Activated naive CD8-positive, alpha-beta T cell treated with anti-CD3 and anti-CD28 coated beads, Interleukin-2, amount 50 U/mL, for 24 hours (primary cell): ENCODE measurements at places on chromosomes 6 and 20.

GRCh38 chr6:24122139-24122538, 3.9 kb upstream of the NRSN1 start:
- DNase-seq = no peak

- DNase-seq = no peak
These were observed 159.1 kb downstream of the PKHD1 start for GRCh38 chr6:51928320-51928719.

GRCh38 chr20:42260184-42260583, 642.0 kb upstream of the CHD6 start:
- no peak for DNase-seq

- no peak for DNase-seq
These were observed 508.1 kb upstream of the FLRT3 start for GRCh38 chr20:14845199-14846160.

- no peak for DNase-seq
These were observed 49.1 kb upstream of the PLCB4 start for GRCh38 chr20:9019833-9020232.

DNA sequence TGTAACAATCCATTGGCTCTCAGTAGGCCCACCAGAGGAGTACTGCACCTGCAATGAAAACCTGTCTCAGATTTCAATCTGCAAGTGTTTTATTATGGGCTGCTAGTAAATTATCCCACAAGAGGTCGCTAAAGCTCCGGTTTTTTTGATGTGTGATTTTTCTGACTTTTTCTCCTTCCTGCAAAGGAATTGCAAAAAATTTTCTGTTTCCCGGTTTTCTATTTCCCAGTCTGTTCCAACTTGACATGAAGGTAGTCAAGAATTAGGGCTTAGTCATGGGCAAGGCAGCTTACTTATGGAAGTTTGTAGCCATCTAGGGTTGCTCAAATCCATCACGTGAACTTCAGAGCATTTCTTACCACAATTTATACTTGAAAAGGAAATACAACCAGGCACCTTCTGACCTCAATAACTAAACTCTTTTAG, 38.5 kb upstream of the AHI1 start:
- peak; percentile 8 for DNase-seq

DNA sequence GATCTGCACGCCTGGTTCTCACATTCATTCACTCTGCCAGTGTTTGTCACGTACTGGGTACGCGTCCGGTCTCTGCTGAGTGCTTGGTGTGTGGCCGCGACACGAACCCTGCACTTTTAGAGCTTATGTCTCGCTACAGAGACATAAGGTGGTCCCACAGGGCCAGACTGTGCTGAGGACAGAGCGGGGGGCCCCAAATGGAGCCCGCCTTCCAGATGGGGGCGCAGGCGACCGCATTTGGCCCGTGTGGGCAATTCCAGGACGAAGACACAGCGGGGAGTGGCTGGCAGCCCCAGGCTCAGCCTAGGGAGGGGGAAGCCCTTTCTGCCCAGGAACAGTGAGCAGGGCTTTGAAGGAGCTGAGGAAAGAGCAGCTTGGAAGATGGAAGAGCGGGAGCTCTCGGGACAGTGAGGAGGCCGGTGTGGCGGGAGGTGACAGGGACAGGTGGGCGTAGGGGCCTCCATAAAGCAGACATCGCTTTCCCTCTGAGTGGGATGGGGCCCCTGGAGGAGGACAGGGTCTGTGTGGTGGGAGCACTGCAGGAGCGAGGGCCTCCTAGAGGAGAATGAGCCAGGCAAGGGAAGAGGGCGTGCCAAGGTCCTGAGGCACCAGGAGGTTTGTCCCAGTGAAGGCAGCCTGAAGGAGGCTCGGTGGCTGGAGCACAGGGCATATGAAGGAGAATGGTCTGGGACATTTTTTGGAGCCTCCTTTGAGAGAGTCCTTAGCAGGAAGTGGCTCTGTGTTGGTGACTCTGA, 7.8 kb upstream of the MTG2 start:
- DNase-seq = no peak

DNA sequence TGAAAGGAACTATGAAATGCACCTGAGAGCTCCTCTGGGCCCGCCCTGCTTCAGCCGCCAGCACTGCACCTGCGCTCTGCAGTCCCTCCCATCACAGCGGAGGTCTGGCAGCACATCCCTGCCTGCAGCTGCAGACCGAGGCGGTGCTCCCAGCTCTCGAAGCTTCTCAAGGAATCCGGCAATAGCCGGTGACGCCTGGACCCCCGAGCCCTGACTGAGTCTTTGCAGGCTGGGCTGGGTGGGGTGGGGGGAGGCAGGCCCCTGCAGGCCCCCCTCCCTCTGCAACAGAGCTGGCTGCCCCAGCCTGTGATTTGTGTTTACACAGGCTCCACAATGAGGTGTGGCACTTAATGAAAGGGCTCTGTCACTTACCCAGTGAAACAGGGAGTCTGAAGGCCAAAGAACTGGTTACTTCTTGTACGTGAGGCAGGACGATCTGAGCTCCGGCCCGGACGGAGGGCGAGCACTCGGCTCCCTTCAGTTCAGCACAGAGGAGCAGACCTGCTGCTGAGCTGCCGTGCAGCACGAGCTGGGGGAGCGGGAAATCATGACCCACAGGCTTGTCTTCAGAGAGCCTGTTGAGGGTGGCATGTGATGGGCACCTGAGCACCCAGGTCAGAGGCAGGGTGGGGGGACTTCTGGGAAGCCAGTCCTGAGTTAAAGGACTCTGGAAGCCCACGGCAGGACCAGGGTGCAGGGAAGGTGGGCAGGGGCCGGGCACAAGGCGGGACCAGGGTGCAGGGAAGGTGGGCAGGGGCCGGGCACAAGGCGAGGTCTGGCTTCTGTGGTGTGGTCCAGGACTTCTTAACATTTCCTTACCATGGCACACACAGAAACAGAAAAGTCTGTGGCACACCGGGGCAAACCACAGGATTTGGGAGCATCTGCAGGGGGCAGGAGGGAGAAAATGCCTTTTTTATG, 192.3 kb upstream of the THBS2 start:
- DNase-seq = no peak

- no peak for DNase-seq
These were observed 11.3 kb downstream of the DIDO1 start for GRCh38 chr20:62914970-62915457.

GRCh38 chr6:161151660-161152526, 122.0 kb downstream of the AGPAT4 start:
- DNase-seq = no peak

- DNase-seq = peak; percentile 46
These were observed 11.5 kb upstream of the TMC2 start for GRCh38 chr20:2524709-2525506.

GRCh38 chr6:70680396-70680795, 12.7 kb downstream of the SMAP1 start:
- no peak for DNase-seq

DNA sequence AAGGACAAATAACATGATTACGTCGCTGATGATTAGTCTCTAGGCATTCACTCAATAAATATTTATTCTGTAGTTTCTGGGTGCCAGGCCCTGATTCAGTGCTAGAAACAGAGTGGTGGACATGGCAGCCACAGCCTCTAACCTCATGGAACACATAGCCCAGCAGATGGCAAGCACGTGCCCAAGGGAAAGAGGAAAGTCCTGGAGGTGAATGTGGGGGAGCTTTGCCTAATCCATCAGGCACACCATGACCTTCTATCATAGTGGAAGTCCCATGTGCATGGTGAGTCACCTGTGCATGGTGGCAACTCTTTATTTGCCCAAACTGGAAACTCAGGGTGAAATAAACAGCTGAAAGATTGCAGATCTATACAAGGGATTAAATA, 143.0 kb upstream of the TNFAIP3 start:
- no peak for DNase-seq

DNA sequence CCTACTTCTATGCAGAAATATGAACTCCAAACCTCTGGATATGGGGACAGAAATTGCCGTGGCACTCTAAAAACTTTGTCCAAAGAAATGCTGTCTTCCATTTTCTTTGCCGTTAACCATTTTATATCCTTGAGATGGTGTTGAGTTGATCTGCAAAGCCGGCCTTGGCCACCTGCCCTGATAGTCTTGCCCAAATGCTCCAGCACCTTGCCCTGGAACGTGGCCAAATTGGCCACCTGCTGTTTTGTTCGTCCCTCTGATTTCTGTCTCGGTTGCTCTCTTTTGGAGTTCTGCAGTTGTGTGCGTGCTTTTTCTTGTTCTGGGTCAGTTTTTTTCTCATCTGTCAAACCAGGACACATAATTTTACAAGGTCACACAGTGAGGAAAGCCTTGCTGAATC, 239.7 kb upstream of the GMDS start:
- no peak for DNase-seq

GRCh38 chr6:112701201-112701600, 354.1 kb downstream of the RFPL4B start:
- no peak for DNase-seq

- no peak for DNase-seq
These were observed 31.6 kb upstream of the GJA10 start for GRCh38 chr6:89862698-89863097.

DNA sequence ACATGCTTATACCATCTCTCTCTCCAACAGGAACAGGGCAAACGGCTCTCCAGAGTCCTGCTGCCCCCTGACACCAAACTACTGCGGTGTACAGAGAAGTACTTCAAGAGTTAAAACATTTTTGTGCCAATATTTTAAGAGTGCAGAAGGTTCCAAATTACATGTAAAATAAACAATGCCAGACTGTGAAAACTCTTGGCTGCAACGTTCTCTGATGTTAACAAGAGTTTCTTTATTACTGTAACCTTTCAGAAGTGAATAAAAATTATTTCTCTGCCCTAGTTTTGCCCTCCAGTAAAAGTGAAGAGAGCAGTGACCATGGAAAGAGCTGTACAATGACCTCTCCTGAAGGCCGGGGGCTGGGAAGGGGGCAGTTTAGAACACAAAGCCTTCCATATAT, 41.4 kb upstream of the FAM83C start:
- no peak for DNase-seq

GRCh38 chr6:74871757-74872156, 334.1 kb downstream of the COL12A1 start:
- DNase-seq = no peak

DNA sequence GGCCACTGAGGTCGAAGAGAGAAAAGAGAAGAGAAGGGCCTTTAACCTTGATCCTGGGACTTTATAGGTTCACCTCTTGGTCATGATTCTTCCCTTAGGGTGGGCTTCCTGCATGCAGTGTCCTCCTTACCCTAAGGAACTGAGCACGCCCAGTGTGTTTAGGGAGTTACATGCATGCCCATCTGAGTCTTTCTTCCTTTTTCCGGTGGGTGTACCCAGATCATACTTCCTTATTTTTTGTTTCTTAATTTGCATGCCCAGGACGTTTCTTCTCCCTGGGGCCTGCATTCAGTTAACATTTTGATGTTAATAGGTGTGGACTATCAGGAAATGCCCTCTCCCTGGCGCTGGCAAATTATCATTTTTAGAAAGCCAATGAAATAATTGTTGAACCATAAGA, 91.5 kb downstream of the HTR1B start:
- no peak for DNase-seq

DNA sequence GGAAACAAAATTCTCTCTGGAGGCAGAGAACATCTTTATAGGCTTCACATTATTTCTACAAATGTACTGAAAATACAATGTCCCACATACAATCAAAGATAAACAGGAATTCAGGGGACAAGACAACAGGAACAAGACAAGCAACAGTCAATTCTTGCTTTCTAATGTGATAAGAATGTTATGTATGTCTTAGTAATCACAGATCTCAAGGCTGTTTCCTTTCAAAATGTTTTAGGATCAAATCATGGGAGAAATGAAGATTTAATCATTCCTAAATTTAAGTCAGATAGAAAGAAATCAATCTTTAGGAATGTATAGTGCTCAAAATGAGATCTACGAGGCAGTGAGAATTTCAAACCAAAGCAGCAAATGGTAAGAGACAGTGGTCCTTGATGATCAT, 32.1 kb downstream of the NEDD9 start:
- no peak for DNase-seq

DNA sequence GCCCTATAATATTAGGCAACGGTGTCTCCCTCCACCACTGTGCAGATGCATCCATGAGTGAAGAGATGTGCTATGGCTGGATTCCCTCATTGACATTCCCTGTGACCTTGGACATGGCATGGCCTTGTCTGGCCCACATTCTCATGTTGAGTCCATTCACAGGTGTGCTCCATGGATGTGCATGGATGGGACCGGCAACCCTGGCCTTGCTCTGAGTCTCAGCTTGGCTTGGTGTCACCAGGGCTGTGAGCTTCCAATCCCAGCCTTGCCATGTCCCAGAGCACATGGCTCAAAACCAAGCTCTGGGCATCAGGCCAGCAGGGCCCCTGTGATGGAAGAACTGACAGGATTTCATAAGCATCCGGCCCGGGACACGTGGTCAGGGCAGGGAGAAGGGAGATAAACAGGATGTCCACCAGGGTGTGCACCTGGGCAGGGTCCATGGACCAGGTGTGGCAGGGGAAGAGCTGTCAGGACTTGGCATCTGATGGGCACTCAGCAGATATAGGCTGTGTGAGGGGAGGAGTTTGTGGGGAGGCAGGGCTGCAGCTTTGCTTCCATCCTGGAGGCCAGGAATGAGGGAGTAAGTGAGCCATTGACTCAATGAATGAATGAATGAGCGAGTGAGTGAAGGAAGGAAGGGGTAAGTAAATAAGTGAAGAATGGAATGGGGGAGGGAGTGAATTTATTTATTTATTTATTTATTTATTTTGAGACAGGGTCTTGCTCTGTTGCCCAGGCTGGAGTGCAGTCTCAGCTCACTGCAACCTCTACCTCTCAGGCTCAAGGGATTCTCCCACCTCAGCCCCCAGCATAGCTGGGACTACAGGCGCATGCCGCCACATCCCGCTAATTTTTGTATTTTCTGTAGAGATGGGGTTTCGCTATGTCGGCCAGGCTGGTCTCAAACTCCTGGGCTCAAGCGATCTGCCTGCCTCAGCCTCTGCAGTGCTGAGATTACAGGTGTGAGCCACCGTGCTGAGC, 15.7 kb downstream of the NRSN2 start:
- peak; percentile 64 for DNase-seq

DNA sequence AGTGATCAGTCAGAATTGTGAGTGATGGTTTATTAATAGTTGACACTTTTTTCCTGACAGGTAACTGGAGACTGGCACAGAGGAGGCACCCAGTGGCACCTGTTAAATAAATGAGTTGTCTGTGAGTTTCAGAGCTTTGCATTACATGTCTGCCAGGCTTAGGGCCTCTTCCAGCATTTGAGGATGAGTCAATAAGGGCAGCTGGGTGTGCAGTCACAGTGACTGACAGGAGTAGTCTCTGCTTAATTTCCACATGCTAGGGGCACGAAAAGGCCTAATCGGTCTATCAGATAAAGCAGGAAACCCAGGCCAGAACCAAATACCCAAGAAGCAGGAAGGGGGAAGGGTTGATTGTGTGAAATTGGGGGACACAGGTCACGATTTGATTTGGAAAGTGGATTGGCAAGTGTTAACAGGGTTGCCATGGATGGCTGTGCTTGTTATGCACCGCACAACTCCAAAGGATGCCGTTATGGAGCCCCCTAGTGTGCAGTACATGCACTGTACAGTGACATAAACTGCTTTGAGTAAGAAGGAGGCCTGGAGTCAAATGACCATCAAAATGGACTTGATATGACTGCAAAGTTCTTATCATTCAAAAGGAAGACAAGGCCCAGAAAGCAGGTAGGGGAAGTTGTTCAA, 111.9 kb upstream of the GGTLC1 start:
- peak; percentile 54 for DNase-seq
